Ecto neural progenitor cell (in vitro differentiated cells): ENCODE measurements at places on chromosomes 1 and 21.

- no peak for DNase-seq
These were observed 2.7 kb upstream of the F5 start for GRCh38 chr1:169588785-169589485.

GRCh38 chr1:224605482-224606181, 10.5 kb upstream of the CNIH3 start:
- DNase-seq: no peak

DNA sequence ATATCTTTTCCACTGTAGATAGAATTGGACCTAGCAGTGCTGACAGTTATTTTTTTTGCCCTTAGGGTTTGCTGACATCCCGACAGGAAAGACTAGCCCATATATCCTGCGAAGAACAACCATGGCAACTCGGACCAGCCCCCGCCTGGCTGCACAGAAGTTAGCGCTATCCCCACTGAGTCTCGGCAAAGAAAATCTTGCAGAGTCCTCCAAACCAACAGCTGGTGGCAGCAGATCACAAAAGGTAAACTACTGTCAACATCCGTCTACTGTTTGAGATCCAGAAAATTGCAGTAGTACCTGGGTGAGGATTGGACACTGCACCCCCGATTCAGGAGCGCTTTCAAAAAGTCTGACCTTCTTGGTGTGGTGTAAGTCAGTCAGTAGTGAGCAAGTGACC, 55.8 kb downstream of the CENPF start:
- DNase-seq: no peak

DNA sequence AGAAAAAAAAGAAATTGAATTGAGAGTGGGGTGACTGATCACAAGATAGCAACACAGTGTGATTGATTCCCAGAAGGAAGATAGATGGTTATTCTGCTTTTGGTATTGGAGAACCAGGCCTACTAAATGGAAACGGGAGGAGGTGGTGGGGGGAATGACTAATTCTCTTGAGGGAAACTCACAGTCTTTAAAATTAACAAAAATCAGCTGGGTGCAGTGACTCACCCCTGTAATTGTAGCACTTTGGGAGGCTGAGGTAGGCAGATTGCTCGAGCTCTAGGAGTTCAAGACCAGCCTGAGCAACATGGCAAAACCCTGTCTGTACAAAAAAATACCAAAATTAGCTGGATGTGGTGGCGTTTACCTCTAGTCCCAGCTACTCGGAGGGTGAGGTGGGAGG, 134.6 kb upstream of the PDE4B start:
- DNase-seq: no peak

GRCh38 chr1:68049941-68050878, at the start of gene DIRAS3:
DIRAS3 (minus strand) TSS chr1:68050627; CDS start chr1:68047297, 3,330 bp downstream.
- DNase-seq: no peak
